NCI-H1092 (cell line): ENCODE measurements at places on chromosomes 7 and 10.

DNA sequence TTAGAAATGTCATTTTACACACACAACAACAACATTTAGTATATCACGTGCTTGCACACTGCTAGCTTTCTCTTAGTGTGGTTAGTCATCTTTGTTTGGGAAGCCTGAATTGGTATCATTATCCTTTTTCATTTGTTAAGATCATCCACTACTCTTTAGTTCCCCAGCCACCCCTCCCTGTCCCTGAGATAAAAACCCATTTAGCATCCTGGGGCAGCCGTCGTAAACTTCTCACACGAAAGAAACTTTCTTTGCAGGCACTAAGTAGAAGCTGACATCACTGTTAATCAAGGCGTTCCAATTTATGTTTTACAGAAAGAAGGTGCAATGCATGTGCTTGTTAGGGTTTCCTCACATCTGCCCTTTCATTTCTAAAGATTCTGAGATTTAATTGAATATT is 475.1 kb upstream of the FZD8 start:
- DNase-seq, result no peak

DNA sequence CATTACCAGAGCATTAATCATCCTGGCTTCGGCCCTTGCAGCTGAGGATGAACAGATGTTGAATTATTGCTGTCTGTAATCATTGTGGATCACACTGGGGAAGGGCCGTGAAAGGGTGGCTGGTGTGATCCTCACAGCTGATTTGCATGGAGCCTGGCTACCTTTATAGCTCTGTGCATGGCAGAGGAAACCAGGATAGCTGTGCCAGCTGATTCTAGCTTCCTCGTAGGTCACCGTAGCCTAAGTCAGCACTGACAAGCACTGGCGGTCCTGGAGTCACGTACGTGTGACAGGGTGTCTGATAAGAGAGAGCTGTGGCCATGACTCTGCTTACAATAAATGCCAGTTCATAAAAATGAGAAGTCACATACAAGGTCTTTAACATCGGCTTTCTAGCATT is 76.5 kb downstream of the INSYN2A start:
- DNase-seq, result no peak

- no peak for DNase-seq
These were observed 31.2 kb downstream of the GPRIN2 start for GRCh38 chr10:46525177-46525823.

- DNase-seq, result no peak
These were observed 41.9 kb downstream of the ENO4 start for GRCh38 chr10:116891208-116891607.

GRCh38 chr7:131223151-131223550 is 104.5 kb upstream of the MKLN1 start:
- DNase-seq, result no peak

- DNase-seq, result no peak
These were observed 16.2 kb upstream of the AHCYL2 start for GRCh38 chr7:129208667-129209066.

DNA sequence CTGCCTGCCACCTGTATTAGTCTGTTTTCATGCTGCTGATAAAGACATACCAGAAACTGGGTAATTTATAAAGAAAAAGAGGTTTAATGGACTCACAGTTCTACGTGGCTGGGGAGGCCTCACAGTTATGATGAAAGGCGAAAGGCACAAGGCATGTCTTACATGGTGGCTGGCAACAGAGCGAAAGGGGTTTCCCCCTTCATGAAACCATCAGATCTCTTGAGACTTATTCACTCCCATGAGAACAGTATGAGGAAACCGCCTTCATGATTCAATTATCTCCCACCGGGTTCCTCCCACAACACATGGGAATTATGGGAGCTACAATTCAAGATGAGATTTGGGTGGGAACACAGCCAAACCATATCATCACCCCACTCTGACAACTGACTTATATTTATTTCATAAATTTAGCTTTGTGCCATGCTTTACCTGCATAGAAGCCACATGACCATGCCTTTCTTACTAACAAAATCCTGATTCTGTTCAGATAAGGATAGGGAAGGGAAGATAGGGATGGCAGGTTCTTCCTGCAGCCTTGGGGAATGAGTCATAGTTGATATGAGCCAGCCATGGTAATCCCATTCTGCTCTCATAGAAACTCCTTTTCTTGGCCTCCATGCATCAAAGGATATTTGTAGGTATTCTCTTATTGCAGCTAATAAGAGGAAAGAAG is 191.3 kb upstream of the AGK start:
- no peak for DNase-seq

- no peak for DNase-seq
These were observed 53.8 kb downstream of the LHPP start for GRCh38 chr10:124515244-124515970.

- no peak for DNase-seq
These were observed 142.6 kb downstream of the RNLS start for GRCh38 chr10:88440541-88440940.

- DNase-seq, result no peak
These were observed 293.9 kb downstream of the SNX13 start for GRCh38 chr7:17646253-17646956.

DNA sequence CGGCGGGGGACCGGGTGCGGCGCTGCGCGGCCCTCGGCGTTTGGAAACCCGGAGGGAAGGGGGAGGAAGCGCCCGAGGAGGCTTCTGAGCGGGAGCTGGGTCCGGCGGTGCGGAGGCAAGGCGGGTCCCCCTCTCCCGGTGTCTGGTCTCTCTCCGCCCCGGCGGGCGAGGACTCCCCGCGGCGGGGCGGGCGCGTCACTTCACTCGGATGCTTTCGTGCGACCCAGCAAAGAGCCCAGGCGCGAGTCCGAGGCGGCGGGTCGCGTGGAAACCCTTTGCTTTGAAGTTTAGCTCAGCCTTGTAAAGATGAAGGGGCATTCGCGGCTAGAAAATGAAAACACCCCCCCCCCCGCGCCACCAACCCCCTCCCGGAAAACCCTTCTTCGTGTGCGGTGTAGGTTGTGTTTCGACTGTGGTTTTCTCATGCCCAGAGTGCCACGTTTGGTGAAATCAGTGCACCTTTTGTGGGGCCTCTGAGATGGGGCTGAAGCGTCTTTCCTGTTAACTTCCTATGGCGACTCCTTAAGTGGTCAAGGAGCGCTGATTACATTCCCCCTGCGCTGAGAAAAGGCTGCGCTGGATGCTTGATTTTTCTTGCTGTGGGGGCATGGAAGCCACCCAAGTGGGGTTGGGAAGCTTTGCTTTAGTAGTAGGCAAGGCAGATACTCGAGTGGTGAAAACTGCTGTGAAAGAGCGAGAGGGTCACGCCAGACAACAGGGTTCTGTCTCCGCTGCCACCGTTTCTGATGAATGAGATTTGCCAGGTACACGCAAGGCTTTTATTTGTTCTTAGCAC is 876 bp downstream of the GNAI1 start:
- DNase-seq, result no peak

- DNase-seq, result peak; percentile 9
These were observed 82.5 kb downstream of the ZNF467 start for GRCh38 chr7:149690688-149691446.

DNA sequence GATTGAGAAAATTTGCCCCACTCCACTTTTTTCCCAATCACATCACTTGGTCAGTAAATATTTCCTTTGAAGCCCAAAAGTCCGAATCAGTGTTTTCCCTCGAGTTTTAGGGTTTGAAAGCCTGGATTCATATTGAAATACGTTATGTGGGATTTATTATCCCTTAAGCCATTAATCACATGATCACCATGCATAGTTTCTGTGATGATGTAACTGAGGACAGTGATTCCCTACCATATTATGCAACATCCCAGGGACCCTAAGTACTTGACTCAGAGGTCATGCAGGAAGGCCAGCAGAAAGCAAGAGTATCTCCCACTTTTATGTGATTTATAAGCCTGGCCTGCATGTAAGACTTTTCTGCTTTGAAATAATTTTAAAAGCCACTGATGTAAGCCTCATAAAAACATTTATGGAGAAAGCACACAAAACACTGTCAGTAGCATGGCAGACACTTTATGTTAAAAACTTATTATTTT is 630.6 kb upstream of the ZWINT start:
- DNase-seq, result no peak

DNA sequence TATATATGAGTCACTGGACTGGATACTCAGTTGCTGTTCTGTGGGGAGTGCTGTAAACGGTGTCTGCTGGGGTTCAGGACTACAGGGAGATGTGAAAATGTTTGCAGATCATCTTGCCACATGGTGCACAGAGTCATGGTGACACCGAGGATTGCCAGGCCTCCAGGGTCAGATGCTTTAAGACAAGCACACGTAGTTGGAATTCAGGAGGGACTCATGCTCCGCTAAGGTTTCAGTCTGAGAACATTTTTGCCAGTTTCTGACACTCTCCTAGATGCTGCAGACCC is 211.3 kb downstream of the CXCL12 start:
- DNase-seq, result no peak

DNA sequence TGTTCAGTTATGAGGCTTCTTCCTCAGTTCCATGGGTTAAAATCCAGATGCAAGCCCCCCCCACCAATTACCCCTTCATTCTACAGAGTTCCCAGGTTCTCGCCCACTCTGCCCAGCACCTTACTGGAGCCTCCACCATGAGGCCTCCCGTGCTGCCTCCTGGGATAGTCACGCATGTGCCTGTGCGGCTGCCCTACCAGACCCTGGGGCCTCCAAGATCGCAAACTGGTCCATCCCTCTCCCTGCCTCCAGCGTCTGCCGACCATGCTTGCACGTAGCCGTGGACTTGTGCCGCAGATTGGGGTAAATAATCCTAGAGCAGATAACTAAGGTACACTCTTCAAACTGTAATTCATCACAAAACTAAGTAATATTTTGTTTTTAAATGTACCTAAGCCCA is 611.2 kb downstream of the PTPRN2 start:
- DNase-seq, result no peak

DNA sequence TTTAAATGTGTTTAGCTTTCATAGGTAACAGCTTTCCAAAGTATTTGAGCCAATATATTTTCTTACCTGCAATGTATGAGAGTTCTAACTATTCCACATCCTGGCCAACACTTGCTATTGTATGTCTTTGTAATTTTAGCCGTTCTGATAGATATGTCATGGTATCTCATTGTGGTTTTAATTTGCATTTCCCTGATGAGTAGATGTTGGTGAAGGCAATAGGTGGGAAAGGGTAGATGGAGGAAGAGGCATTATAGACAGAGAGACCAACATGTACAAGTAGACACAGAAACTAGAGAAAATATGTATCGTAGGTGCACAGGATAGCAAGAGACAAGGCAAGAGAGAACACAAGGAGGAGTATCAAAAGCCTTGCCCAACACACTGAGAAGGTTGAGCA is 54.8 kb upstream of the CCDC71L start:
- no peak for DNase-seq

DNA sequence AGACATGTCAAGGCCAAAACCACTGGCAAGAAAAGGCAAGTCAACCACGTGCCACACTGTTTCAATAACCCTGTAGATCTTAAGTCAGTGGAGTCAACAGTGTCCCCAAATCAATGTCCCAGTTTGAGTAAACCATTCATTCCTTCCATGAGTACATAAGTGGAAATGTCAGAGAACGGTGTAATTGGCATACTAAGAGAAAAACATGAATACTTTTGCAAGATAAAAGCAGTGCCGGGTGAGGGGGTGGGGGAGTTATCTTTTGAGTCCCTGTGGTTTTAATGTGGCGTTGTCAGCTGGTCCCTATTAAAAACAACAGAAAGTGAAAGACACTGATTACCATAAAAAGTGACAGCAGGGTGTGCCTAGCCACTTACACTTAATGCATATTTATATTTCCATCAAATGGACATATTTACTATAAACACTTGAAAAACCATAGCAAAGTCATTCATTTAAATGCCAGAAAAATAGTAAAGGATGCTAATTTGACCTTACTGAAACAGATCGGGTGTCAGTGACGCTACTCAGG is 37.8 kb downstream of the RSU1 start:
- no peak for DNase-seq

DNA sequence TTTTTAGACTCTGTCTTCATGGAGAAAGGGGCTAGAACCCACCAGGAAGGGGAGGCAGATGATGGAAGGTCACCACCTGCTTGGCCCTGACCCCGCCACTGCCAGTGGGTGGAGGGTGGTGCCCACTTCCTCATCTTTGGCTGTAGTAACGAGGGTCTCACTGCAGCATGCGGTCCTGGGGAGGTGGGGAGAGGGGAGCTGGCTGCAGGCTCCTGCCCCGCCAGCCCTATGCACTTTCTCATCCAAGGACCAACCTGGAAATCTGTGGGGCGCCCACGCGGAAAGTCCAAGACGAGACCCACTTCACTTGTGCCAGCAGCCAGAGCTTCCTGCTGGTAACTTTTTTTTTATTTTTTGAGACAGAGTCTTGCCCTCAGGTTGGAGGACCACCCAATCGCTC is 101.0 kb downstream of the CUX1 start:
- DNase-seq, result no peak

DNA sequence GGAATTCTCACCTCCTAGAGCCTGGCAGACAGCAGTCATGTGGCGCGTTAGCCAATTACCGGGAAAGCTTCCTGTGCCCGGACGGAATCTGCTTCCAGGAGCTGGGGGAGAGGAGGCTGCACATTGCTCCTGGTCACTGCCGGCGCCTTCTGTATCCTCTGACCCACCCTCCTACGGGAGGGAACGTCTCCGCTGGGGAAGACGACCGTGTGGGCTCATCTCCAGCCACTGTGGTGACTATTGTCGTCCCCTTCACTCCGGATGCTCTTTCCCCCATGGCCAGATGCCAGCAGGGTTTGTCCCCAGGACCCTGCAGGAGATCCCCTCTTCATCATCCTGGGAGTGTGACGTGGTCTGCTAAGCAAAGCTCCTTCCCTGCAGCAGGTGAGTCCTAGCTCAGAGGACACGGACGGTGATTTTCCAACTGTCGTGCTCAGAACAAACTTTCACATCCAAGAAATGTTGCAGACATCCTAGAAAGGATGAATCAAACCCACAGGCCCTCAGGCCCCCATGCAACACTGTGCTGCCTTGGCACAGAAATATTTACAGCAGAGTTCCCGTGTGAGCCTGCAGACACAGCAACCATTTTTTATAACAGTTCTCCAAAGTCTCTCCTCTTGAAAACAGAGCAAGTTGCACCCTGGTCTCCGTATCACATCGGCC is 29.6 kb upstream of the FAM20C start:
- no peak for DNase-seq

DNA sequence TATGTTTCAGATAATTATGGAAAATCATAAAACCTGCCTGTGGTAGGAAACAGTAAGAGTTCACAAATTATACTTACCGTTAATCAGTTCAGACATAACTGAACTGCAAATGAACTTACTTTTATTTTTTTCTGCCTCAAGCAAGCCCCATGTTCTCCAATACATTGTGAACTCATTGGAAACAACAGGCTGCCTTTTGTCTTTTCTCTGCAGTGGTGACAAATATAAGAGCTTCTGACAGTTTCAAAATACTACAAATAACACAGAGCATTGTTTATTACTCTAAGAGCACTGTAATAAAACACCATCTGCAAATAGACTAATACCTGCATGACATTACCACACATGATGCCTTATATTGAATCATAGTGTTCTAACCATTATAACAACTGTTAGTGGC is 94.0 kb upstream of the CDCA7L start:
- no peak for DNase-seq

DNA sequence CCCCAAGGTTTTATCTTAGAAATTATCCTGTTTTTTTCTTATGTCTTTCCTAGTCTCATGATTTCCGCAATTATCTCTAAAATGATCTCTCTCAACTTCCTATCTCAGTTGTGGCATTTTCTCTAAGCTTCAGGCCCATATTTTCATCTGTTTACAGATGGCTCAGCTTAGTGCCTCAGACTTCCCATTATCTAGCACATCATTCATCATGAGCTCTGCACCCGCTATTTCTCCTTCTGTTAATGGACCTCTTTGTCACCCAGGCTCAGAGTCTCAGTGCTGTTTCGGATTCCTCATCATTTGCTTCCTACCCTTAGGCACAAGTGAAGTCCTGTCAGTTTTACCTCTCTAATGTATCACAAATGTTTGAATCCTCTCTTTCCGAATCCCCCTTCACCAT is 84.1 kb downstream of the BMPR1A start:
- DNase-seq, result no peak
